ENCODE measurements at places on chromosomes 11 and 22.

- DNase-seq = no peak
Observed at GRCh38 chr11:120931057-120931779, 92.7 kb upstream of the TBCEL start.

DNA sequence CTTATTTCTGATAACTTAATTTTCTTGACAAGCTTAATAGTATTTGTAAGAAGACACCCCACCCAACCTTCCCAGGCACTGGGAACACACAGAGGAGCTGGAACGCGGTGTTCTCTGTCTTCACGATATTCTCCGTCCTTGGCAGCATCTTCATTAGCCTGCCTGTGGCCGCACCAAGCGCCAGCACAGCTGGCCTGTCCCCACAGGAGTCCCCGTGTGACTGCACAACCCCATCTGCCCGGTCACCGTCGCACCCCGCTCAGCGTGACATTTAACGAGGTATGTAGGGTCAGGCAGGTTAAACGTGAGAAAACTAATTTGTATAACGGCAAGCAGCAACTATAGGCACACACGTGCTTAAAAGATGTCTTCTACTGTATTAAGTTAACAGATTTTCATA lies 293.3 kb downstream of the BRD1 start:
- no peak for DNase-seq

GRCh38 chr11:4068962-4069361 lies 25.6 kb upstream of the RRM1 start:
- no peak for DNase-seq

- DNase-seq = no peak
Observed at GRCh38 chr11:69429716-69430491, 51.6 kb upstream of the LINC01488 start.

- no peak for DNase-seq
Observed at GRCh38 chr11:123460012-123460700, 30.1 kb downstream of the GRAMD1B start.

- DNase-seq = no peak
Observed at GRCh38 chr11:122715548-122716440, 60.3 kb downstream of the UBASH3B start.

- no peak for DNase-seq
Observed at GRCh38 chr11:128310676-128311445, 276.5 kb downstream of the ETS1 start.

GRCh38 chr11:72730737-72731136 lies 21.5 kb downstream of the ARAP1 start:
- no peak for DNase-seq

GRCh38 chr11:13338019-13338426 lies 60.4 kb downstream of the BMAL1 start:
- DNase-seq = peak; percentile 36

GRCh38 chr22:43320943-43321900 lies 21.9 kb downstream of the SCUBE1 start:
- DNase-seq = no peak

GRCh38 chr11:773425-773824 lies 3.9 kb downstream of the GATD1 start:
- no peak for DNase-seq

DNA sequence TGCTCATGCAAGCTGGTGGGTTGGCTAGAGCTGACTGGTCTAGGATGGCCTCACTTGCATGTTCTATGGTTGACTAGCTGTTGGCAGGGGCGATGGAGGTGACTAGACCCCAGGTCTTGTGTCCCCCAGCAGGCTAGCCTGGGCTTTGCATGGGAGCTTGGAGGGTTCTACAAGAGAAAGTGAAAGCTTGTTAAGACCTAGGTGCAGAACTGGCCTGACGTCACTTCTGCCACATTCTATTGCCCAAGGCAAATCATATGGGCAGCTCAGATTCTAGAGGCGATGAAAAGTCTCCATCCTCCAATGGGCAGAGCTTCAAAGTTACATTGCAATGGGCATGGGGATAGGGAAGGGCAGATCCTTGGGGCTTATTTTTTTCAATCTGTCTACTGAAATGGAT lies 170.9 kb downstream of the MIAT start:
- no peak for DNase-seq

GRCh38 chr22:19527861-19528417 lies 3.7 kb upstream of the CLDN5 start:
- DNase-seq = peak; percentile 36

DNA sequence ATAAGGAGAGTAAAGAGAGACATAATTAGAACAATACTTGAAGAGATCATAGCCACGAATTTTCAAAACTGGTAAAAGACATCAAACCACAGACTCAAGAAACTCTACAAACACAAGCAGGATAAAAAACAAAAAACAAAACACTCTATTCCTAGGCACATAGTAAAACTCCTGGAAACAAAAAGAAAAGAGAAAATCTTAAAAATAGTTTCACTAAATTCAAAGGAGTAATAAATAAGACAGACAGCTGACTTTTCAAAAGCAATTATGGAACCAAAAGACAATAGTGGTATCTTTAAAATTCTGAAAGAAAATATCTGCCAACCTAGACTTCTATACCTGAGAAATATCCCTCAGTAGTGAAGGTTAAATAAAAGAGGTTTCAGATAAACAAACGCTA lies 9.2 kb upstream of the NARS2 start:
- no peak for DNase-seq

GRCh38 chr22:34160141-34160783 lies 240.0 kb upstream of the LARGE1 start:
- no peak for DNase-seq

- DNase-seq = no peak
Observed at GRCh38 chr11:9038541-9038940, 34.7 kb upstream of the NRIP3 start.

DNA sequence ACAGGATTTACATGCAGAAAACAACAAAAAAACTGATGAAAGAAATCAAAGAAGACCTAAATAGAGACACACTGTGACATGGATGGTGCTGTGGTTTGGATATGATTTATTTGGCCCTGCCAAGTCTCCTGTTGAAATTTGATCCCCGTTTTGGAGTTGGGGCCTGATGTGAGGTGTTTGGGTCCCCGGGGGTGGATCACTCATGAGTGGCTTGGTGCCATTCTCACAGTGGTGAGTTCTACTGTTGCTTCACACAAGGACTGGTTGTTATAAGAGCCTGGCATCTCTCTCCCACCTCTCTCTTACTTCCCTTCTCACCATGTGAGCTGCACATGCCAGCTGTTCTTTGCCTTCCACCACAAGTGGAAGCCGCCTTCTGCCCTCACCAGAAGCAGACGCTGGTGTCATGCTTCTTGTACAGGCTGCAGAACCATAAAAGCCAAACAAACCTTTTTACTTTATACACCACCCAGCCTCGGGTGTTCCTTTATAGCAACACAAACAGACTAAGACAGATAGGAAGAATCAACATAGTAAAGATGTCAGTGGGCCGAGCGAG lies 7.8 kb upstream of the RTL6 start:
- DNase-seq = no peak

Data from HFFc6 (cell line).